ENCODE measurements at places on chromosomes 7 and 10.

- no peak for DNase-seq
These were observed 6.1 kb upstream of the GUSB start for GRCh38 chr7:65988084-65988483.

DNA sequence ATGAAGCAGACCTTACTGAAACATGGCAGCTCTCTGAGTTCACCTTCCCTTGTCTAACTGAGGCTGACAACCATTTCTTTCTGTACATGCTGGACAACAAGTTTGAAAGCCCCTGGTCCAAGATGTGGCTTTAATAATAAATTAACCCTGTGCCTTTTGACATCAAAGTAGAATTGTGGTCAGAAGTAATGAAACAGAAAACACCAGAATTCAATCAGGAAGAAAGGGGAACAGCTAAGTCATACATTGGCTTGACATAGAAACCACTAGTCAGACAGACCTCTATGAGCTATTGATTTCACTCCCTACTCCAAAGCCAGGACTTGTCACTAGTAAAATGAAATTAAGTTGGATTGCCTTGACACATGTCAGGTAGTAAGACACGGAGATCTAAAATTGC is 175.2 kb upstream of the ASAH2 start:
- no peak for DNase-seq

- DNase-seq = peak; percentile 93
These were observed at the start of gene BMPR1A for GRCh38 chr10:86756511-86757112. Gene BMPR1A, plus strand, starts transcription at chr10:86756619. Its CDS starts 119,400 bp downstream, at chr10:86876019.

DNA sequence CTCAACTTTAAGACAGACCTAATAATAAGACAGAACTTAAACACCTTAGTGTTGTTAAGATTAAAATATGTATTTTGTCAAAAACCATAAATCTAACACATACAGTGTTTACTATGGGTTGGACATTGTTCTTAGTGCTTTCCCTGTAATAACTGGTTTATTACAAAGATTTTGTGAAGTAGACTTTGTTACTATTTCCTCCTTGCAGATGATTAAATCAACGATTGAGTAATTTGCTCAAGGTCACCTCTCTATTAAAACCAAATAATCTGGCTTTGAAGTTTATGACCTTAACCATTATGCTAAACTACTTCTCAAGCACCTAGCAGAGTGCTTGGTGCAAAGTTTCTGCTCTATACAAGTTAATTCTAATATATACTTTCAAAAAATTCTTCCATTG is 102.7 kb upstream of the FAM3C start:
- DNase-seq = no peak

- peak; percentile 73 for DNase-seq
These were observed 82.7 kb downstream of the FAM204A start for GRCh38 chr10:118259288-118259906.

- no peak for DNase-seq
These were observed 121.5 kb downstream of the TWIST1 start for GRCh38 chr7:18995811-18996426.

DNA sequence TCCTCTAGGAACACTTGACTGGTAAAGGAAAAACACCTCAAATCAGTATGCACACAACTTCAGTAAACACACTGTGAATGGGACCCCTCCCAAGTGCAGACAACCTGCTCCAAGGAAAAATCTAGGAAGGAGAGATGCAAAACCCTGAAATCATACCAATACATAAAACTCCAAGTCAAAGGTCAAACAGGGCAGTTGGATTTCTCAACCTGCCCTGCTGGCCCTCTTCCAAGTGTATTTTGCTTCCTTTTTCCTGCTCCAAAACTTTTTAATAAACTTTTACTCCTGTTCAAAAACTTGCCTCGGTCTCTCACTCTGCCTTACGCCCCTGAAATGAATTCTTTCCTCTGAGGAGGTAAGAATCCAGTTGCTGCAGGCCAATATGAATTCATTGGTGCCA is 665.1 kb downstream of the SORCS1 start:
- no peak for DNase-seq

DNA sequence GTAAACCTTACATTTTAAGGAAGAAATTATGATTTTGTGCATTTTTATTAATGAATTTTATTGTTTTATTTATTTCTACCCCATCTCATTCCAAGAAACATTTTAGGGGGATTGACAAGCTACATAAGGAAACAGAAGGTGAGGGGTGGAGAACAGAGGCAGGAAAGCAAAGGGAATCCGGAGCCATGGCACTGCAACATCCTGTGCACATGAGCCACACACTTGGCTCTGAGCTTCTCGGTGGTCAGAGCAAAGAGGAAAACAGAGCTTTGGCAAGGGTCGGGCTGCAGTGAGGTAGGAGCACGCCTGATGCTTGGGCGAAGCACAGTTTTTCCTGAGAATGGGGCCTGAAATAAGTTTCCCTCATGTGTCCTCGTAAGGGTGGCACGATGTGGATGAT is 68.9 kb downstream of the COL13A1 start:
- no peak for DNase-seq

GRCh38 chr7:116342125-116342524 is 131.8 kb downstream of the TES start:
- no peak for DNase-seq

DNA sequence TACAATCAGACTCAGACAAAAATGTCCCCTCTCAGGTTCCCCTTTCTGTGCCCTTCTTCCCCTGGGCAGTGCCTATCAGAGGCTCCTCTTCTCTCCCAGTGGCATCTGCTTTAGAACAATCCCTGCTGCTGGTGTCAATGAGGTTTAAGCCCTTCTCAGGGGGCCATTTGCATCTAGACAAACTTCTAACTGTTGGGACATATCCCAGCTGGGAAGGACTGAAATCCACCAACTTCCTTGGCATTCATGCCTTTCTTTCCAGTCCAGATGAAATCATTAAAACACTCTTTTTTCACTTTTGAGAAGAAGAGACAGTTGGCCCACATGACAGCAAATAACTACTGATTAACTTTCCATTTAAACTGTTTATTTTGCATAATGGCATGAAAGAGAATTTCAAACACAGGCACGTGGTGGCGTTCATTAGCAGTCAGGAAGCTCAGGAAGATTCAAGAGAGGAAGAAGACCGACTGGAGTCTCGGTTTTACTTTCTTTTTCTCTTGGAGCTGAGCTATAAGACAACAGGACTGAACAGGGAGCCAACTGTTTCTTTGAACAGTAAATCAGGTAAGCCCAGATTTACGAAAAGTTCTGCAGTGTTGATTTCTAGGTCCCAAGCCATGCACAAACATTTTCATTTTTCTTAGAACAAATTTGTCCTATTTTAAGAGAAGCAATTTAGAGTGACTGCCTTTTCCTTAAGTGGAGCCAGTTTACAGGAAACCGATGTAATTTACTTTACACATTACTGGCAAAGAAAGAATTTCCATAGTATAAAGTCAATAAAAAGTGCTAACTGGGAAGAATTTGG is at the start of gene GIMAP2:
Gene GIMAP2 (plus strand): TSS at position 488 of the 811 bp plus-strand sequence. CDS start 1,354 bp downstream, outside the sequence.
- DNase-seq = no peak

GRCh38 chr10:5043716-5044115 is 40.1 kb upstream of the AKR1C2 start:
- no peak for DNase-seq

DNA sequence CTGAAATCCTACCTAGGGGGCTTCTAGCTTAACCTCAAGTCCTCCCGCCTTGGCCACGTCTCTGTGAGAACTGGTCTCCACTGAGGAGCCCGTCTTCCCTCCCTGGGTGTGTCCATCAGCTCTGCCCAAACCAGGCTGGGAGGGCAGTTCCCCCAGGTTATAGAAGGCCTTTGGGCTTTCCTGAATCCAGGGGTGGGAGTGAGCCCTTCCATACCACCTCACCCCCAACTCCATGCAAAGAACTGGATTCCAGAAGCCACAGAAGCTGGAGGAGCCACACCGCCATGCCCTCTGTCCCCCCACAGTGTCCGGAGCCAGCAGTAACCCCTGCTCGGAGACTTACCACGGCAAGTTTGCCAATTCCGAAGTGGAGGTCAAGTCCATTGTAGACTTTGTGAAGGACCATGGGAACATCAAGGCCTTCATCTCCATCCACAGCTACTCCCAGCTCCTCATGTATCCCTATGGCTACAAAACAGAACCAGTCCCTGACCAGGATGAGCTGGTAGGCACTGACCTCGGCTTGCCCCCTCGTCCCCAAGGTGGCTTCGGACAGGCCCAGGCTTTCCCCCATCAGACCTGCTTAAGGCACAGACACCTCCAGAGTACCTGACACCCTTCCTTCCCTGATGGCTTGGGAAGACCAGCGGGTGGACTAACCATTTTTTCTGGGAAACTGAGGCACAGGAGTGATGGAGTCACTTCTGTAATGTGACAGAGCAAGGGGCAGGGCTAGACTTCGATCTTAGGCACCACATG is 4.7 kb downstream of the CPA1 start:
- no peak for DNase-seq

DNA sequence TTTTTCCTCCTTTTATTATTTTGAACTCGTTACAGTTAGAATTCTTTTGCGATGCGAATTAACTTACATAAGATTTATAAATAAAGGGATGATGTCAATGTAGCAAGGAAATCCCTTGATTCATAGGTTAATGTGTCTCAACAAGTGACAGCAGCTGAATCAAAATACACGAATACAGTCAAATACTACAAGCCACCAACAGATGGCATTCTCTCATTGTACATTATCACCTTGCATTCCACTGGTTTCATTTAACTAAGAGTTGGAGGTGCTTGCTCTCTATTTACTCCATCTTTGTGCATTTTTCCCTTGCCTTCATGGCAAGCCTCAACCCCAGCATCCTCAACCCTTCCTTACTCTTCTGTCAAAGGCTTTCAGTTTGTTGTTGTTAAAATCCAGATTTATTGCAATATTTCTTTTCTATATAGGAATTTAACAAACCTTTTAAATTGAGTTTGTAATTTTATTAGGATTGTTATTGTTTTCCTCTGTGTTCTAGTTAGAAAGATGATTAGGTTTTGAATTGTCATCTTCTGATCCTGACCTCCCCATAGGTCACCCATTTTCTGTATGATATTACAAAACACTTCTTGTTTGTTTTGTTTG is 78.3 kb downstream of the SLC25A40 start:
- DNase-seq = no peak

- DNase-seq = no peak
These were observed 60.1 kb downstream of the ZMIZ1 start for GRCh38 chr10:79128923-79129305.

- DNase-seq = peak; percentile 86
These were observed 17.9 kb upstream of the FIGNL1 start for GRCh38 chr7:50467817-50468610.

DNA sequence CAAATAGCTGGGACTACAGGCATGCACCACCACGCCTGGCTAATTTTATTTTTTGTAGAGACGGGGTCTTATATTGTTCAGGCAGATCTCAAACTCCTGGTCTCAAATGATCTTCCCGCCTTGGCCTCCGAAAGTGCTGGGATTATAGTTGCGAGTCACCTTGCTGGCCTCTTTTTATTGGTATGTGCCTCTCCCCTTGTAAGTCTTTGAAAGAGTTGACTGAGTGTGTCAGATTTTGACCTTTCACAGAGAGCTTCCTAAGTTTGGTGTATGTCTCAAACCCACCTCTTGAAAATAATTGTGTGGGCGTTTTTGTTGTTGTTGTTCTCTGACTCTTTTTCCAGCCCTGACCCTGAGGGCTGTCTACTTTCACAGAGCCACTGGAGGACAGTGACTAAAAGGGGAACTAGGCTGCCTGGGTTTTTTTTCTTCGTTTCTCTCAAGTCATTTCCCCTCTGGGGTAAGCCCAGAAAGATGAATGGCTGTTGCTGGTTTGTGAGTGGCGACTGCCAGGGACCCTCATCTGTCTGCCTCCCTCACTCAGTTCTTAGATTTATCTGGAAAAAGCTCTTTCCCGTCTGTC is 262.8 kb downstream of the ZEB1 start:
- no peak for DNase-seq

DNA sequence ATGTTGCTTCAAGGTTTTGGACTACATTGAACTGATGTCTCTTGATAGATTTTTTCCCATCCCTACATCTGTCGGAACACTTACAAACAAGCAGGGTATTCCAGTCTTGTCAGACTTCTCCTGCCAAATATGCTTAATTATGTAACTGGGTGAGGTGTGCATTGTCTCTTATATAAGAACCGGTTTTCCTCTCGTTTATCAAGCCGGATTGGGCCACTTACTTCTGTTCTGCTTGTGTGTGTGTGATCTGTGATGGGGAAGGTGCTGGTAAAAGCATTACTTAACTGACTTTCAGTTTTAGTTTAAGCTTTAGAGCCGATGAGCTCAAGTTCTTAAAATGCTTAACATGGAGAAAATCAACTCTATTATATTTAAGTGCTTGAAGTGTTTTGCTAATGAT is 57.9 kb downstream of the OTUD1 start:
- no peak for DNase-seq

GRCh38 chr10:133379152-133379800 is at the start of gene PAOX:
Gene PAOX, plus strand, starts transcription at chr10:133379262. Its CDS starts 55 bp downstream, at chr10:133379317.
- peak; percentile 70 for DNase-seq

DNA sequence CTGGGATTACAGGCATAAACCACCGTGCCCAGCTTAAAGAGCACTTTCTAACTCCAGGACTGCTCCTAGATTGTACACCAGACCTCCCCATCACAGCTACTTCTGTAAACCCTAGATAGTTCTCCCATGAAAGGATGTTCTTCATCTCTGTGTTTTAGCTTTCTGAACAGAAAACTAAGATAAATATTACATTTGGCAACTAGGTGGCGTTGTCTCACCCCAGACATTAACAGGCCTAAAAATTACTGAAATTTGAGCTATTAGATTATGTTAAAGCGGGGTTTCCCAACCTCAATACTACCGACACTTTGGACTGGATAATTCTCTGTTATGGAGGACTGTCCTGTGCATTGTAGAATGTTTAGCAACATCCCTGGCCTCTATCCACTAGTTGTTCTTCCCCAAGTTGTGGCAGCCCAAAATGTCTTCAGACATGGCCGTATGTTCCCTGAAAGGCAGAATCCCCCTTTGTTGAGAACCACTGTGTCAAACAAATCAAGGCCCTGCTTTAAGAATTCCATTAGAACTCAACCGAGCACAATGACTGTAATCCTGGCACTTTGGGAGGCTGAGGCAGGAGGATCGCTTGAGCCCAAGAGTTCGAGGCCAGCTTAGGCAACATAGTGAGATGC is 19.1 kb downstream of the ATOH7 start:
- no peak for DNase-seq

Measured in WTC11 (cell line).